Muscle of arm (tissue), 14 donors: ENCODE measurements at places on chromosomes 1 and 21. TPM values are rescaled to one million over a fixed set of nuclear protein-coding genes. Genes with fewer than 3 reads are reported as not detected.
A peak's percentile ranks its signal among the peaks of the same experiment; 100 is the strongest.

Gene FABP3
- polyA plus RNA-seq: 151 TPM

Gene TP73
- not detected for polyA plus RNA-seq

Gene OLIG2
- not detected for polyA plus RNA-seq

Gene HSD3B1
- 0.65 TPM for polyA plus RNA-seq

DNA sequence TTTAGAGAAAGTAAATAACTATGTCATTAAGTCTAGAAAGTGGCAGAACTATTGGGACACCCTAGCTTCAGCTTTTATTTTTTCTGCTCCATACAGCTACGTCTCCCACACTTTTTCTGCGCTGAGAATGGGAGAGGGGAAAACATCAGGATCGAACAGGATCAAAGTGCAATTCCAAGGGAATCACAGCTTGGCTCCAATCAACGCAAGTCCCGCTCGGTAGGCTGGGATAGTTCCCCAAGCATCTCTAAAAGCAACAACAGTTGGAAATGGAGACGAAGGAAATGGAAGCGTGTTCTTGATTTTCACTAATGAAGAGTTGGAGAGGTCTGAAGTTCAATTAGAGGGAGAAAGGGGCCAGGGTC, 536 bp downstream of the HMGCL start:
- no peak for DNase-seq

GRCh38 chr1:10539411-10540043, 64.8 kb downstream of the PEX14 start:
- no peak for DNase-seq

GRCh38 chr1:180975551-180975950, 47.1 kb downstream of the STX6 start:
- no peak for DNase-seq

DNA sequence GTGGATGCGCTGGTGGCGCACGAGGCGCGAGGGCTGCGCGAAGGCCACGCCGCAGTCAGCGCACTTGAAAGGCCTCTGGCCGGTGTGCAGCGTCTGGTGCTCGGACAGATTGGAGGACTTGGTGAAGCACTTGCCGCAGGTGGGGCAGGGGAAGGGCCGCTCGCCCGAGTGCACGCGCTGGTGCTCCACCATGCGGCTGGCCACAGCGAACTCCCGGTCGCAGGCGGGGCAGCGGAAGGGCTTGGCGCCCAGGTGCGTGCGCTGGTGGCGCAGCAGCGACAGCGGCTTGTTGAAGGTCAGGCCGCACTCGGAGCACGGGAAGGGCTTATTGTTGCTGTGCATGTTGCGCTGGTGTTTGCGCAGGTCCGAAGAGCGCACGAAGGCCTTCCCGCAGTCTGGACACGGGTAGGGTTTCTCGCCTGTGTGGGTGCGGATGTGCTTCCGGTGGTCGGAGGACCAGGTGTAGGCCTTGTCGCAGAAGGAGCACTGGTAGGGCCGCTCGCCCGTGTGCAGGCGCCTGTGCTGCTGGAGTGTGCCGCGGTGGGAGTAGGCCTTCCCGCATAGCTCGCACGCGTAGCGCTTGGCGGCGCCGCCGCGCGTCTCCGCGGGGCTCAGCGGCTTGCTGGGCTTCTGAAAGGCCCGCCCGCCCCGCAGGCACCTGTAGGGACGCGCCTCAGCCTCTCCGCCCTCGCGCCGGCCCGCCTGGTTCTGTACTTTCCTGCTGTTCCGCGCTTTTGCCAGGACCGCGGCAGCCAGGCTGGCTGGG, 4.7 kb downstream of the ZNF648 start:
- no peak for DNase-seq

Gene FNDC10
- polyA plus RNA-seq: 1.8 TPM

DNA sequence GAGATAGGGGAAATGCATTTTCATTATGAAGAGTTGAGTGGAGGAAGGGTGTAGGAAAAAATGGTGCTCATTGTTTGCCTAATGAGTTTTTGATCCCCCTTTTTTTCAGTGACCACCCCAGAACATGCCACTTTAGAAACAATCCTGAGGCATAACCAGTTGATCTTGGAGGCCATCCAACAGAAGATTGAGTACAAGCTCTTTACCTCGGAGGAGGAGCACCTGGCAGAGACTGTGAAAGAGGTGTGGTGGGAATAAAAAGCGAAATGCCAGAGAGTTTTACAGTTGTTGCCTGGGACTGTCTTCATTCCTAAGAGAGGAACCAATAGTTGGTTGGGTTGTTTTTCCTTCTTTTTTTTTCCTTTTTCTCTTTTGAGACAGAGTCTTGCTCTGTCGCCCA, 54.3 kb upstream of the EPHA8 start:
- DNase-seq: no peak

GRCh38 chr1:200183637-200184036, 156.1 kb downstream of the NR5A2 start:
- DNase-seq: no peak

Gene DPYD
- polyA plus RNA-seq: not detected

DNA sequence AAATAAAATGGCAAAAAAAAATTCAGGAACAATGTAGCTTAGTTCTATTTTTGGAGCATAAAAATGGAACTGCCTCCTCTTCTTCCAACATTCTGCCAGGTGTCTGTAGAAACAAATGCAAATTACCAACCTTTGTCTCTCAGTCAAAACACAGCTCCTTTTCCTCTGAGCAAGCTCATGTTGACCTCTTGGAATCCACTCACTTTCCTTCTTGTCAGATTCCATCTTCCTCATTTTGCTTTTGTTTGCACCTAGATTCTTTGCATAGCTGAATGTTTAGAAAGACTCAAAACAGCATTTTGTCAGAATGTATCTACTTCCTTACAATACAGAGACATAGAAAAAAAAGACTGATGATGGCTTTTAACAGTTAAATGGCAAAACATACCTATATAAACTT, 178.2 kb downstream of the ADGRL2 start:
- no peak for DNase-seq

DNA sequence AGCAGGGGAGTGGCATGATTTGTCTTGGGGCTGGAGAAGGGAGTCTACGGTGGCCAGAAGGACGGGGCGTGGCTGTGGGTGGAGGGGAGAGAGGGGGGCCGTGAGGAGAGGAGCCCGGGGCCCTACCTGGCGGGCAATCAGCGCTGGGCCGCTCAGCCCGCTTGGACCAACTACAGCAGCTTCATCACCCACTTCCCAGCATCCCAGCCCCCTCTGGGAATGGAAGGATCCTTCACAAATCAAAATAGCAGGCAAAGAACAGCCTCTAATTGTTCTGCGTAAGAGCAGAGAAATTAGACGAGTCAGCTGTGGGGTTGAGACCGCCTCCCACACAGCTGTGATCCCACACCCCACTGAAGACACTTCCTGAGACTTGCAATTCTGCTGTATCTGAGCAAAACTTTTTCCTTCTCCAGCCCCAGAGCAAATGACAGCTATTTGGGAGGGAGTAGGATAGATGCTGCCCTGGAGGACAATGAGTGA, 43.5 kb downstream of the OPRD1 start:
- peak; percentile 26 for DNase-seq

DNA sequence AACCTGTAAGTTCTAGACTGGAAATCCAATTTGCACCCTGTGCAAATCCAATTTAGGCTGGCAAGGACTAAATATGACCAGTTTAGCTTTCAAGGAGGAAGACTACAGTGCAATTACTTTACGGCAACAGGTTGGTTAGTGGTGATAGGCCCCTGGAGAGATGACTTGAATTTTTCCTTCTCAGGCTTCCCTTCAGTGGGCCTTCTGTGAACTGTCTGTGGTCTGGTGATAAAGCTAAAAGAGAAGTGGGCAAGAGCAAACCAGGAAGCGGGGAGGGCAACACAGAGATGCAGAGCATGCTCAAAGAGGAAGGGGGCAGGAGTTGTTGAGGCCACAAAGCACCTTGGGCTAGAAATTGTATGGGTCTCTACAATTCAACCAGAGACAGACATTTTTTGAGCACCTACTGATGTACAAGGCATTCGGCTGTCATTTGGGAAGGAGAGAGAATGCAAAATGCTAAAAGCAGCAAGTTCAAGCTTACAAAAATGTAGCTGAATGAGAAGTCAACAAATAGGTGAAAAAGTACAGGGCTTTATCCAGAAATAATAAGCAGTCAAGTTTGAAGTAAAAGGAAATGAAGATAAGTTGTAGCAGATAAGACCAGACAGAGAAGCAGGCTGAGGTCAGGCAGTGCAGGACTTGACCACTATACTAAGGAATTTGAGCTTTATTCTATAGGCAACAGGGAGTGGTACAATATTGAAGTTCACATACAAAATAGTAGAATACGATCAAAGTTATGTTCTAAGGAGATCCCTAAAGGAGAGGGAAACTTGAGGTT, 23.9 kb downstream of the INPP5B start:
- DNase-seq: no peak

Gene ACTN2
- 1,560 TPM for polyA plus RNA-seq

- DNase-seq: no peak
Measured at GRCh38 chr1:212034516-212035122, 738 bp downstream of the INTS7 start.

DNA sequence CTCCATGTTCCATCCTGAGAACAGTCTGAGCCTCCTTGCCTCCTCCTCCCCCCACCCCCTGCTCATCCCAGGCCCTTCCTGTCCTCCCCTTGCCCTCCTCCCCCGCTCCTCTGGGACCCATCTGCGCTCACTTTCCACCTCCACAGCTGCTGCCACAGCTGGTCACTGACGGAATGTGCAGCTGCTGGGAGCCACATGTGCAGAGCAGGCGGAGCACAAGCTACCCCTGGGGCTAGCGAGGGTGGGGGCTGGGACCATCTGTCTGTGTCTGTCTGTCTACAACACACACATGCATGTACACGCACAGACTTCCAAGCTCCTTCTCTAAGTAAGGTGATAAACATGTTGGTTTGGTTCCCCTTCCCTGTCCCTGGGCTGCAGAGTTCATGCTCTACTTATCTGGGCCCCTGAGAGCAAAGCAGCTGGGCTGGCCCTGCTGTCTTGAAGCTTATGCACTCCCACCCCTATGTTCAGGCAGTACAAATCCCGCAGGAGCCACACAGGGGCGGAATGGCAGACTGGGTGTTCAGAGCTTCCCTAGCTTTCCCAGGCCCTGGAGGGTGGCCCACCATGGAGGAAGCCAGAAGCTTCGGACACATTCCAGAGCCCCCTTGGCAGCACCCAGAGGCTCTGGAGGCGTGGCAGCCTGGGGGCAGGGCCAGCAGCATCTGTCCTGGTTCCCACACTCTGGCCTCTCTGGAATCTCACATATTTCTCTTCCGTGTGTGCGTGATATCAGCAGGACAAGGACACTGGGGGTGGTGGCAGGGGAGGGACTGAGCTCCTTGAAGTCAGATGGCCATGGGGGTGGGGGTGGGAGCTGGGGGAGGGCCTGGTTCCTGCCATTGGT, 7.0 kb upstream of the HEYL start:
- DNase-seq: peak; percentile 87

GRCh38 chr1:19333587-19334354, 21.6 kb downstream of the SLC66A1 start:
- no peak for DNase-seq

Gene GUCA2A
- polyA plus RNA-seq: not detected

Gene DMRTA2
- polyA plus RNA-seq: not detected

DNA sequence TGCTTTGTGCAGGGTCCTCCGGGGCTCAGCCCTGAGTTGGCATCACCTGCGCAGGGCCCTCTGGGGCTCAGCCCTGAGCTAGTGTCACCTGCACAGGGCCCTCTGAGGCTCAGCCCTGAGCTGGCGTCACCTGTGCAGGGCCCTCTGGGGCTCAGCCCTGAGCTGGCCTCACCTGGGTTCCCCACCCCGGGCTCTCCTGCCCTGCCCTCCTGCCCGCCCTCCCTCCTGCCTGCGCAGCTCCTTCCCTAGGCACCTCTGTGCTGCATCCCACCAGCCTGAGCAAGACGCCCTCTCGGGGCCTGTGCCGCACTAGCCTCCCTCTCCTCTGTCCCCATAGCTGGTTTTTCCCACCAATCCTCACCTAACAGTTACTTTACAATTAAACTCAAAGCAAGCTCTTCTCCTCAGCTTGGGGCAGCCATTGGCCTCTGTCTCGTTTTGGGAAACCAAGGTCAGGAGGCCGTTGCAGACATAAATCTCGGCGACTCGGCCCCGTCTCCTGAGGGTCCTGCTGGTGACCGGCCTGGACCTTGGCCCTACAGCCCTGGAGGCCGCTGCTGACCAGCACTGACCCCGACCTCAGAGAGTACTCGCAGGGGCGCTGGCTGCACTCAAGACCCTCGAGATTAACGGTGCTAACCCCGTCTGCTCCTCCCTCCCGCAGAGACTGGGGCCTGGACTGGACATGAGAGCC, 22.7 kb downstream of the COL6A1 start:
- no peak for DNase-seq

- no peak for DNase-seq
Measured at GRCh38 chr21:30336596-30336995, 898 bp downstream of the KRTAP27-1 start.

Gene B3GALT2
- polyA plus RNA-seq: 18.4 TPM

Gene RXFP4
- polyA plus RNA-seq: 0.58 TPM

Gene MATN1
- 0.61 TPM for polyA plus RNA-seq

Gene HSD3B2
- polyA plus RNA-seq: not detected

DNA sequence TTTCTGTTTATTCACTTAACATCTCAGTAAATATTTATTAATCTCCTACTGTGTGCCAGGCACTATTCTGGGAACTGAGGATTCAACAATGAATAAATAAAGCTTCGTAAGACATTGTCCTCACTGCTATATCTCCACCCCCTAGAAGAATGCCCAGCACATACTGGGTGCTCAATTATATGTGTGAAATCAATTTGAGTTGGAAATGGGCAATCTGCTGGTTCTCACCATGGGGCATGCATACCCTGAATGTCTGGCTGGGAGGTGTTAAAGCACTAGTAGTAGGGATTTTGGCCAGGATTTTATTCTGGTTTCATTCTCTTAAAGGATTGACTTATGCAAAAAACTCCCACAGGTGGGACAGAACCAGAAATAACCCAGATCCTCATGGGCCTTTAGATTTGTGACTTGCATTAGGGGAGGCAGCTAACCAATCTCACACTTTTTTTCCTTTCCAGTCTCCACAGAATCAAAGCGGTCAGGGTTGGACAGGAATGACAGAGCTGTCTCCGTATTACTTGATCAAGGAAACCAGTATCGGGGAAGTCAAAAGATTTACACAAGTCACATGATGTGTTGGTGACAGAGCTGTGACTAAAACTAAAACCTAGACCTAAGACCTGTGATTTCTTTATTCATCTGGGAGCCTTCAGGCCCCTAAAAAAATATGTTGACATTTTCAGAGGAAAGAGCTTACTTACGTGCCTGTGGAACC, 12.8 kb downstream of the GFI1 start:
- DNase-seq: no peak

GRCh38 chr1:181812208-181812607, 249.3 kb downstream of the ZNF648 start:
- peak; percentile 1 for DNase-seq

DNA sequence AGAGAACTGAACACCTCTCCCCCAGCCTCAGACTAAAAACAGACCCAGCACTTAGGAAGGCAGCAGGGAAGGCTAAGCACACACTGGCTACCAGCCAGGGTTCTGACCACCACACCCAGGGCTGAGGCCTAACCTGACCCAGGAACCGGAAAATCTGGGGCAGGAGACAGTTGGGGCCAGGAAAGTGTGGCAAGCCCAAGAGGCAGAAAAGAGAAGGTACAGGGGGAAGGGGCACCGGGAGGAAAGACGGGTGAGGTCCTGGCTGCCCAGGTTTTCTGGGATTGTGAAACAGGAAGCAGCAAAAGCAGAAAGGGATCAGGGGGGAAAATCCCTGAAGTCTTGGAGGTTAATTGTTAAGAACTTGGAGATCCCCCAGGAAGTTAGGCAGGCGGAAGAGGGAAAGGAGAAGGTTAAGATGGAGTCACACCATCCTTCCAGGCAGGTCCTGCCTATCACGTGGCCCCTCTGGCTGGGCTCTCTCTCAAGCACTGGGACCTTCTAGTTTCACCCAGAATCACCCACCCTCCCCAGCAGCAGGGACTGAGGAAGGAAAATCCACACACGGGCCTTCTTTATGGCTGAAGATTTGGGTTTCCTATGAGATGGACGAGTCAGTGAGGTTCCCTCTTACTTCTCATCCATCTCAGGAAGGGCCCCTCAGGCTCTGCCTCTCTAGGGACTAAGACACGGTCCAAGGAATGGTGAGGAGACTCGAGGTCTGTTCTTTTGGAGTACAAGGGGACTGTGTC, 2.6 kb downstream of the HDGF start:
- no peak for DNase-seq
